ENCODE measurements at places on chromosomes 7 and 10. TPM values are rescaled to one million over a fixed set of nuclear protein-coding genes. Genes with fewer than 3 reads are reported as not detected.

NEBL gene
- 26.6 TPM for total RNA-seq

TAS2R4 gene
- total RNA-seq: 0.62 TPM

PDK4 gene
- total RNA-seq: 27.6 TPM

CRHR2 gene
- total RNA-seq: not detected

DNA sequence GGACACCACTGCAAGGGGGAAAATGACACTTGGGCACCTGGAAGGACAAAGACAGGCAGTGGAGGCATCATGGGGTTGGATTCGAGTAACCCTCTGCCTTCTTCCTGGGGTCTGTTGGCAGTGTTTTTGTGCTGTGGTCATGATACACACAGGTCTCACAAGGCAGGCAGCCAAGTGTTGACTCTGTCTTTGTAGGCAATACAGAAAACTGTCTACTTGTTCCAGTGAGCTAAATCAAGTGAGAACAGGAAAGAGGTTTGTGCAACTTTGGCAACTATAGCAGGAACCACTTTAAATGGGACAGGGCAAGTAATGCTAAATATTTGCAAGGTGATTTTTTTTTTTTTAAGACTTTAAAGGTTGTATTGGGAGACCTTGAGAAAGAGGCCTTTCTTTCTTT is 578.6 kb upstream of the GALNT17 start:
- no peak for DNase-seq

DNA sequence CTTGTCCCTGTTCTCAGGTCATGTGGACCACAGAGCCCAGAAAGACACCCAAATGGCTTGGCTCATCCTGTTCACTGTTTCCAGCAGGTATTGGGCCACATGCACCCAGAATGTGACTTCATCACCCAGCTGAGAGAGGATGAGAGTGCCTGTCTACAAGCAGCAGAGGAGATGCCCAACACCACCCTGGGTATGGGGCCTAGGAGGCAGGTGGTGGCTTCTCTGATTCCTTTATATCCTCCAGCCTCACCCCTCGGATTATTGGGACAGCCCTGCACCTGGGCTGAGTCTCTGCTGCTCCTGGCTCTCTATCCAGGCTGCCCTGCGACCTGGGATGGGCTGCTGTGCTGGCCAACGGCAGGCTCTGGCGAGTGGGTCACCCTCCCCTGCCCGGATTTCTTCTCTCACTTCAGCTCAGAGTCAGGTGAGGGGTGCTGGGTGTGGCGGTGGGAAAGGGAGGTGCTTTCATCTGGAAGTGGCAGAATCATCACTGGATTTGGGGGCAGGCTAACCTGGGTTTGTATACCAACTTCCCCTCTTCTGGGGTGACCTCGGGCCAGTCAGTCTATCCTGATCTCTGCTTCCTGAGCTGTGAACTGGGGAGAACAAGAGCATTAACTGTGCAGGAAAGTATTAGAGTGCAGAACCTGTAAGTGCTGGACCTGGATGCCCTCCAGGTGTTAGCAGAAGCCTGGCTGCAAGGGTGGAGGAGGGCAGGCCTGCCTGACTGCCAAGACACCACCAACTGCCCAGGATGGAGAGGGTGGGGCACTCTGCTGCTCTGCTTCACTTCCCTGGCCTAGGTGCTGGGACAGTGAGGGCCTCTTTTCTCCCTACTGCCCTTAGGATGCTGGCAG is 5.2 kb downstream of the GHRHR start:
- DNase-seq: peak; percentile 38

DNA sequence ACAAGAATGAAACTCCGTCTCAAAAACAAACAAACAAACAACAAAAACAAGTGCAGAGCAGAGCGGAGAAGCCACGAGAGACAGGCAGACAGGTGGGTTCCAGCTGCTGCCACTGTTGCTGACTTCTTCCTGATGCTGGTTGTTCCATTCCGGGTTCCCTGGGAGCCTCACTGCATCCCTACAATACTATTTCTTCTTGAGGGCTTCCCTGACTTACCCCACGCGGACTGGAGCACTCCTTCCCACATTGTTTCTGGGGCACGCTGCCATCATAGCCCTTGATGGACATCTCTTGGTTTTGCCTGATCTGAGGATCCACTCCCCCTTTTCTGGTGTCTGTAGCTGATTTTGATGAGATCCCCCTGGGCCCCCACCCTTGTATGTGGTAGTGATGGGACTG is 5.6 kb upstream of the NKX1-2 start:
- DNase-seq: no peak

GRCh38 chr10:97629289-97629688 is 4.0 kb downstream of the MORN4 start:
- no peak for DNase-seq

DNA sequence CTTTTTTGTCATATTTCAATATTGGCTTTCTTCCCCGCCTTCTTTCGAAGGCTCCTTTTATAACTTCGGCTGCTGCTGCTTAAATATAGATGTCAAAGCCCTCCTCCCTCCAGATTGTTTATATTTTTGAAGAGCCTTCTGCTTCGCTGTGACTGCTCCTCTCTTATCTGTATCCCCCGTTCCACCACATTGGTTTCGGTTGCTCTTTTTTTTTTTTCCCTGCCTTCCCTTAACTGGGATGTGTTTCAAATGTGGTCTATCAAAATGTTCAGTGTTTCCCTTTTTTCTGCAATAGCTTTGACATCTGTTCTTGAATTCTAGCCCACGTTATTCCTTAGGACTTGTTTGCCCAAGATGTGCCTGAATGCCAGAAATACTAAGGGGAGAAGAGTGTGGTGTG is 96.4 kb downstream of the CUX1 start:
- DNase-seq: no peak

- DNase-seq: no peak
These were observed 110.9 kb upstream of the FAM180A start for GRCh38 chr7:135859538-135859937.

DNA sequence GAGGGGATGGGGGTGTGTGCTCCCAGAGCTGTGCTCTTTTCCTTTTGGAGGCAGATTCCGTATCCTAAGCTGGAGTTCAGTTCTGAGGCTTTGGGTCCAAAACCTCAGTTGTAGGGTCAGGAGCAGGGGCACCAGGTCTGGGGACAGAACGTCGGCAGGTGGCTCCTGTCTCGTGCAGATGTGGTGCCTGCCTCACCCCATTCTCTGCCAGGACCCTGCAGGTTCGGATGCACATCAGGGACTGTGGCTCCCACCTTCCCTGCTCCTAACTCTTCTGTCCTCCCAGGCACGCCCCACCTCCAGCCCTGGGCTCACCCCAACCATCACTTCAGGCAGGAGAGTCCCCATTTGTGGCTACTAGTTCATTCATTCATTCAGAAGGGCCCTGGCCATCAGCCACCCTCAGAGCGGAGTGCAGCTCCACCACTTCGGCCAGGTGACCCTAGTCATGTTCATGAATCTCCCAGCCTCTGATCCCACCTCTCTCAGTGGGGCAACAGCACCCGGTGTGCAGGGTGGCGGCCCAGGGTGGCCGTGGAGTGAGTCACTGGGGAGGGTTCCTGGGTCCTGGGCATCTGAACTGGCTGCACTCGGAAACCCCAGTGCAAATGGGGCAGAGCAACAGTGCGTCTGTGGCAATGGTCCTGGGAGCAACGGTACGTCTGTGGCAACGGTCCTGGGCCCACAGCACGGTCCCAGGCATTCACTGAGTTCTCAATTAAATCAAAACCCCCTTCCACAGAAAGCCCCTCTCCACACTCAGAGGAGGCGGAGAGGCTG is 100.8 kb upstream of the FAM20C start:
- DNase-seq: no peak

DNA sequence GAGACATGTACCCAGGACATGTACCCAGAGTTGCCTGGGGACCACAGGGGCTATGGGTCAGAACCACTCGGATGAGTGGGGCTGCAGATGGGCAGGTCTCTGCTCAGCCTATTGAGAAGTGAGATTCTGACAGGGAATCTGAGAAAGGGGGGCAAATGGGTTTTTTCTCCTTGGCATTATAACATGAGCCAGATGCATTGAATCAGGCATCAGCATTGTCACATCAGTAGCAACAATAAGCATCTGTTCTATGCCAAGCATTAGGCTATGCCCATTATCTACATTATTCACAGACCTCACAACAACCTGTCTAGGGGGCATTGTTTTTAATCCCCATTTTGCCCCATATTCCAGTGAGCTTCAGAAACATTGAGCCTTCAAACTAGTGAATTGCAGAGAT is 108.2 kb downstream of the PLCE1 start:
- DNase-seq: no peak

- DNase-seq: no peak
These were observed 12.8 kb downstream of the CACNA2D1 start for GRCh38 chr7:82430500-82431465.

GRCh38 chr10:15370212-15370855 is 755 bp downstream of the FAM171A1 start:
- peak; percentile 38 for DNase-seq

GRCh38 chr7:16695621-16696237 is 49.7 kb downstream of the BZW2 start:
- DNase-seq: peak; percentile 55

- no peak for DNase-seq
These were observed 798 bp upstream of the TSPAN33 start for GRCh38 chr7:129143724-129144094.

GRCh38 chr10:65952086-65952485 is 973.8 kb upstream of the LRRTM3 start:
- DNase-seq: no peak

DNA sequence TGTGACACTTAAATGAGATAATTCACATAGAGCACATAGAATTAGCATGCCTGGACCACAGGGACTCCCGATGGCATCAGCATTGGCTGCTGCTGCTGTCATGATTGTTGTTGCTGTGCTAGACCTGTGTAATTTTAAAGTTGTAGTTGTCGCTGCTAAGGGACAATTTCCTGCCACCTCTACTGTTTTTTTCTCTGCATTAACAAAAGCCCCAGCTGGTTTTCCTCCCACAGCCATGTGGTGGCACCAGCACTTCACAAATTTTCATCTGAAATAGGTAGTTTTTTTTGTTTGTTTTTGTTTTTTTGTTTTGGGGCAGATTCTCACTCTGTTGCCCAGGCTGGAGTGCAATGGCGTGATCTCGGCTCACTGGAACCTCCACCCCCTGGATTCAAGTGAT is 25.4 kb upstream of the PRXL2A start:
- DNase-seq: peak; percentile 40

- no peak for DNase-seq
These were observed 474.8 kb upstream of the PFKP start for GRCh38 chr10:2592360-2593160.

GRCh38 chr10:71457908-71458307 is 61.2 kb downstream of the CDH23 start:
- DNase-seq: no peak

- no peak for DNase-seq
These were observed 459.0 kb downstream of the GATA3 start for GRCh38 chr10:8513155-8514147.

DNA sequence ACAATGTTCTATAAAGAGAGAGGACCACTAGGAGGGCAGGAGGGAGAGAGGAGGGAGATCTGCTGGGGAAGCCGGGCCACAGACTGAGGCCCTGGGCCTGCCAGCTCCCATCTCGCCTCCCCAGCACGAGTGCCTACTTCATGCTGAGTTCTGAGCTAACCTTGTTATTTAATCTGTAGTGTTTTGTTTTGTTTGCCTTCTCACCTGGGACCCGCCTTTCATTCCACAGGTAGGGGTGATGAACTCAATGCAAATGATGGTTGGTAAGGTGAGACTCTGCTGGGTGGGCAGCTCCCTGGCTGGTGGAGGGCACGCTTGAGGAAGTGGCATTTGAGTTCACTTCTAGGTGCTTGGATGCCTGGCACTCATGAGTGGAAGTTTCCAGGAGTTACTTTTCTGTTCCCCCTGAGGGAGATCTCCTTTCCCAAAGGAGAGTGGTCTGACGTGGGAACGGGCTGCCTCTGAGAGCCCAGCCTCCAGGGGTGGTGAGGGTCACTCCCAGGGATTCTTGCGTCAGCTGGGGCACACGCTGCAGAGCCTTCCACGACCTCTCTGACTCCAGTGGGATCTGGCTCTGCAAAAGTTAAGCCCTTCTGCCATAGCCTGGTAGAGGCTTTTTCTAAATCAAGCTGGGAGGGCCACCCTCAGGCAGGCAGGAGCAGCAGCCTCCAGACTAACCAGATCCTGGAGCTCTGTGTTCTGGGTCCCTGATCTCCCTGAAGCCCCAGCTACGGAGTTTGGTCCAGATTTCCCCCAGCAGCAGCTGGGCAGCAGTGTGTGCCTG is 22.4 kb downstream of the UBTD1 start:
- no peak for DNase-seq

Data from colonic mucosa (tissue), 4 donors.